ENCODE measurements at places on chromosomes 2 and 18. TPM values are rescaled to one million over a fixed set of nuclear protein-coding genes. Genes with fewer than 3 reads are reported as not detected.

The ABHD1 gene
- total RNA-seq: not detected

- H3K36me3 ChIP-seq: no peaks in the 10 kb centered on the region
- no peak overlapping the region for H3K27ac ChIP-seq
- H3K4me1 ChIP-seq: peaks cover 42% of the 10 kb centered on the region
- peaks cover 40% of the 10 kb centered on the region for H3K27me3 ChIP-seq
These were observed 2.7 kb upstream of the LRP2 start for GRCh38 chr2:169365029-169365480.

GRCh38 chr2:8490166-8490721 is 191.6 kb upstream of the ID2 start:
- no peak for DNase-seq
- no peaks in the 10 kb centered on the region for H3K27me3 ChIP-seq
- H3K36me3 ChIP-seq: no peaks in the 10 kb centered on the region
- no peak overlapping the region for H3K4me3 ChIP-seq
- peaks cover 12% of the 10 kb centered on the region for H3K4me1 ChIP-seq
- H3K27ac ChIP-seq: peak overlapping the region; percentile 68

- H3K27me3 ChIP-seq: no peaks in the 10 kb centered on the region
- DNase-seq: no peak
- H3K27ac ChIP-seq: no peak overlapping the region
- no peak overlapping the region for H3K4me3 ChIP-seq
These were observed 333.7 kb upstream of the FIGN start for GRCh38 chr2:164069540-164069939.

The CFAP53 gene
- 0.85 TPM for total RNA-seq

The GALNT14 gene
- total RNA-seq: 8.5 TPM

The IL1F10 gene
- not detected for total RNA-seq

GRCh38 chr2:181131584-181131983 is 151.2 kb downstream of the UBE2E3 start:
- H3K36me3 ChIP-seq: no peaks in the 10 kb centered on the region
- H3K27me3 ChIP-seq: no peaks in the 10 kb centered on the region
- no peak overlapping the region for H3K4me3 ChIP-seq
- no peak overlapping the region for H3K27ac ChIP-seq
- DNase-seq: no peak
- H3K4me1 ChIP-seq: peaks cover 18% of the 10 kb centered on the region

The CPLX4 gene
- not detected for total RNA-seq

DNA sequence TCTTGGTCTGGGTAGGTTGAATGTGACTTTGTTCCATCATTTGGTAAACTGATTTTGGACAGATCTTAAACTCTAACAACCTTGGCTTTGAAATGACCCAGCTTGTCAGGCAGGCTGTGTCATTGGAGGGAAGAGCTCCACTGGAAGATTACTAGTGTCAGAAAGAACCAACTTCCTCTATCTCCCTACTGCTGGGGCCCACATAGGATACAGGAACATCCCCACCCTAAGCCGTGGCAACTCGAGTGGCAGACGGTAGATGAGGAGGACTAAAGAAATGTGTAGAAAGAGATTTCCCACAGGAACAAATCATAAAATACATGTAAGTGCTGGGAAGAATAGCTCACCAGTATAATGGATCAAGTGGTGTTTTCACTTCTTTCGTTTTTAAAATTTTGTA is 4.3 kb upstream of the G6PC2 start:
- no peaks in the 10 kb centered on the region for H3K27me3 ChIP-seq
- no peak for DNase-seq
- H3K4me3 ChIP-seq: no peak overlapping the region
- H3K27ac ChIP-seq: no peak overlapping the region
- H3K36me3 ChIP-seq: no peaks in the 10 kb centered on the region

GRCh38 chr2:161111531-161111930 is 48.7 kb upstream of the TANK start:
- H3K4me1 ChIP-seq: no peaks in the 10 kb centered on the region
- no peak overlapping the region for H3K4me3 ChIP-seq
- no peaks in the 10 kb centered on the region for H3K36me3 ChIP-seq
- H3K27me3 ChIP-seq: no peaks in the 10 kb centered on the region

GRCh38 chr2:34307636-34308035 is 708.5 kb upstream of the FAM98A start:
- no peak for DNase-seq
- H3K4me1 ChIP-seq: no peaks in the 10 kb centered on the region
- H3K27ac ChIP-seq: no peak overlapping the region
- H3K4me3 ChIP-seq: no peak overlapping the region

DNA sequence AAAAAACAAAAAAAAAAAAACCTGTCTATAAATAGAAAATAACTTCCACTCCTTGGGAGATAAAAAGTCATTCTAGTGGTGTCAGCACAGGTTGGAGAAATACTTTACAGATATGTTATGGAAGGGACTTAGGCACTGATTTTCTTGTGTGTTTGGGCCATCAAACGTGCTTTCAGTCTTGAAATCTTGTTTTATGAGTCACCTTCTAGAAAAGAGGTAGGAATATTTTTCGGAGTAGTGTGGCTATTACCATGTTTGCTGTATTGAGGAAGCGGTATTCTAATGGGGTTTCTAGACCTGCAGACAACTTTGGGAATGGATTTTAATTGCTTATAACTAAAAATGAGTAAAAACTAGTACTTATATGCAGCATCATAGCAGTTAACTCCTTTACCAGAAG is 12.0 kb downstream of the HNMT start:
- no peaks in the 10 kb centered on the region for H3K27me3 ChIP-seq
- no peak overlapping the region for H3K27ac ChIP-seq
- H3K4me1 ChIP-seq: peaks cover 6% of the 10 kb centered on the region
- DNase-seq: no peak
- H3K4me3 ChIP-seq: no peak overlapping the region

The MGAT4A gene
- 40.7 TPM for total RNA-seq

The GALR1 gene
- not detected for total RNA-seq

DNA sequence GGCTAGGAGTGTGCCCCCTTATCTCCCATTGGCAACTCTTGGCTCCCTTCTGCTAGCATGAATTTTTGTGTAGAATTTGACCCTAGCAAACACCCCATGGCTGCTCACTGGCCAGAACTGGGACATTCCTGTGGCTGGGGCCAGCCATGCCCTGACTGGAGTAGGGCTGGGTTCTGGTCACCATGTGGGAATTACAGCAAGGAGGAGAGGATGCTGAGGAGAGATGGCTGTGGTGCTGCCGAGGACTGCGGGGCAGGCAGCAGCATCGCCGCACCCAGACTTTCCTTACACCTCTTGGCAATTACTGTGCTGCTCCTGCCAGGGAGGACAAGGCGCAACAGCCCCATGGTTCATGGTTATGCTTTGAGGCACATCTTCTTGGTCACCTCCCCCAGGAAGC is 12.7 kb downstream of the KCNF1 start:
- H3K4me3 ChIP-seq: no peak overlapping the region
- no peaks in the 10 kb centered on the region for H3K36me3 ChIP-seq
- H3K27ac ChIP-seq: no peak overlapping the region
- no peaks in the 10 kb centered on the region for H3K4me1 ChIP-seq
- DNase-seq: peak; percentile 45

GRCh38 chr2:219308142-219309101 is 779 bp downstream of the PTPRN start:
- DNase-seq: peak; percentile 84
- no peaks in the 10 kb centered on the region for H3K36me3 ChIP-seq
- no peak overlapping the region for H3K27ac ChIP-seq
- H3K27me3 ChIP-seq: peaks cover 38% of the 10 kb centered on the region
- H3K4me1 ChIP-seq: no peaks in the 10 kb centered on the region

DNA sequence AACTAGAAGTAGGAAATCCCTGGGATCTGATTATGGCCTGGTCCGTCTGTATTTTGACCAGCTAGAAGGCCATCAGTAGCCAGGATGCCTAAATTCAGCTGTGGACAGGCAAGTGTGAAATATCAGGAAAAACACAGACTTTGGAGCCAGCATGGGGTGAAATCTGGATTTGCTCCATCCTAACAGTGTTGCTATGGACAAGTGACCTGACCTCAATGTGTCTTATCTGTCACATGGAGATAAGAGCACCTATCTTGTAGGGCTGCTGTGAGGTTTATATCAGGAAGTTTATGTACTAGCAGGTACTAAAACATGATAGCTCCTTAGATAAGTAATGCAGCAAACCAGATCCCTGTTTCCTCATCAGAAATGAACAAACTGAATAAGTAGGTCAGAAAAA is 460.4 kb downstream of the STK39 start:
- no peak overlapping the region for H3K4me3 ChIP-seq
- H3K27ac ChIP-seq: no peak overlapping the region
- DNase-seq: no peak
- no peaks in the 10 kb centered on the region for H3K4me1 ChIP-seq
